Type B pancreatic cell (in vitro differentiated cells): ENCODE measurements at places on chromosomes 12 and 14. TPM values are rescaled to one million over a fixed set of nuclear protein-coding genes. Genes with fewer than 3 reads are reported as not detected.

The STYK1 gene
- 0.68 and 8.9 TPM in 2 replicates for total RNA-seq

The PAH gene
- total RNA-seq: 5.8 and 13.3 TPM in 2 replicates

The SOAT2 gene
- total RNA-seq: 0.97 and 1.9 TPM in 2 replicates

The CACNA1C gene
- 12.7 and 14.3 TPM in 2 replicates for total RNA-seq

The SYNDIG1L gene
- 0.36 and 0.71 TPM in 2 replicates for total RNA-seq

The ART4 gene
- total RNA-seq: 0.22 and 0.81 TPM in 2 replicates

The MYH6 gene
- 0.24 and 0.50 TPM in 2 replicates for total RNA-seq

The GARIN6 gene
- not detected in 2 replicates for total RNA-seq

The GUCY2C gene
- total RNA-seq: 2.1 and 21.2 TPM in 2 replicates

The LRP1-AS gene
- total RNA-seq: not detected in 2 replicates

The EIF2S3B gene
- 0.80 and 0.90 TPM in 2 replicates for total RNA-seq

DNA sequence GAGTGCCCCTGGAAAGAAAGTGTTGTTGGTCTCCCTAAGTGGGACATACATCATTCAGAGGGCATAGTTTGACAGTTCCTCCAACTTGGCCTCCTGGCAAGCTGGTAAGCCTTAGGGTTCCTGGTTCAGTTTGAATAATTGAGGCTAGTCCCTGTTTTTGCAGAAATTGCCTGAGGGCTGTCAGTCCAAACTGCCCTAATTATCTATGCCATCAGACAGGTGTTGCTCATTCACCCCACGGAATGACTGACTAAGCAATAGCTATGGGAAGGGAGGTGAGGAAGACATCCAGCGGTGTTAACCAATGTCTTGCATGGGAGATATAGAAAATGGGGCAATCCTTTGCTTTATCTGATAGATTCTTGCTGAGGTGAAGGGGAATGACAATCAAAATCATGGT lies 37.6 kb downstream of the SPTSSA start:
- H3K36me3 ChIP-seq: no peaks in the 10 kb centered on the region
- no peak overlapping the region for H3K4me3 ChIP-seq
- no peaks in the 10 kb centered on the region for H3K4me1 ChIP-seq
- DNase-seq: no peak
- H3K27ac ChIP-seq: no peak overlapping the region
- H3K27me3 ChIP-seq: no peaks in the 10 kb centered on the region

GRCh38 chr14:93076755-93077154 lies 39.0 kb downstream of the ITPK1 start:
- no peak overlapping the region for H3K27ac ChIP-seq
- H3K4me3 ChIP-seq: no peak overlapping the region
- H3K4me1 ChIP-seq: peaks cover 25% of the 10 kb centered on the region
- no peaks in the 10 kb centered on the region for H3K36me3 ChIP-seq
- H3K27me3 ChIP-seq: no peaks in the 10 kb centered on the region
- DNase-seq: no peak

DNA sequence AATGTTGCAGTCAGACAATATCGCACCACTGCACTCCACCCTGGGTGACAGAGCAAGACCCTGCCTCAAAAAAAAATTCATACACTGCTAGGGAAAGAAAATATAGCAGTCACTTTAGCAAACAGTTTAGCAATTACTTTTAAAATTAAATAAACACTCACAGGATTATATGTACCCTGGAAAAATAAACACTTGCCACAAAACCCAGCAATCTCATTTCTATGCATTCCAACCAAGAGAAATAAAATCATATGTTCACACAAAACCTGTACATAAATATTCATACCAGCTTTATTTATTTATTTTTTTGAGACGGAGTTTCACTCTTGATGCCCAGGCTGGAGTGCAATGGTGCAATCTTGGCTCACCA lies 20.2 kb downstream of the ATXN2 start:
- no peak overlapping the region for H3K4me3 ChIP-seq
- peak overlapping the region; percentile 24 for H3K27ac ChIP-seq
- DNase-seq: no peak
- H3K4me1 ChIP-seq: peaks cover 16% of the 10 kb centered on the region
- H3K27me3 ChIP-seq: no peaks in the 10 kb centered on the region

- H3K36me3 ChIP-seq: no peaks in the 10 kb centered on the region
- H3K4me1 ChIP-seq: peaks cover 16% of the 10 kb centered on the region
- no peak for DNase-seq
- no peaks in the 10 kb centered on the region for H3K27me3 ChIP-seq
Observed at GRCh38 chr12:91040096-91040755, 17.6 kb downstream of the KERA start.

- peak overlapping the region; percentile 36 for H3K4me3 ChIP-seq
- no peak for DNase-seq
- peaks cover 19% of the 10 kb centered on the region for H3K27me3 ChIP-seq
- H3K27ac ChIP-seq: peak overlapping the region; percentile 73
- H3K36me3 ChIP-seq: no peaks in the 10 kb centered on the region
Observed at GRCh38 chr14:67729072-67729885, 27.6 kb downstream of the RDH12 start.

DNA sequence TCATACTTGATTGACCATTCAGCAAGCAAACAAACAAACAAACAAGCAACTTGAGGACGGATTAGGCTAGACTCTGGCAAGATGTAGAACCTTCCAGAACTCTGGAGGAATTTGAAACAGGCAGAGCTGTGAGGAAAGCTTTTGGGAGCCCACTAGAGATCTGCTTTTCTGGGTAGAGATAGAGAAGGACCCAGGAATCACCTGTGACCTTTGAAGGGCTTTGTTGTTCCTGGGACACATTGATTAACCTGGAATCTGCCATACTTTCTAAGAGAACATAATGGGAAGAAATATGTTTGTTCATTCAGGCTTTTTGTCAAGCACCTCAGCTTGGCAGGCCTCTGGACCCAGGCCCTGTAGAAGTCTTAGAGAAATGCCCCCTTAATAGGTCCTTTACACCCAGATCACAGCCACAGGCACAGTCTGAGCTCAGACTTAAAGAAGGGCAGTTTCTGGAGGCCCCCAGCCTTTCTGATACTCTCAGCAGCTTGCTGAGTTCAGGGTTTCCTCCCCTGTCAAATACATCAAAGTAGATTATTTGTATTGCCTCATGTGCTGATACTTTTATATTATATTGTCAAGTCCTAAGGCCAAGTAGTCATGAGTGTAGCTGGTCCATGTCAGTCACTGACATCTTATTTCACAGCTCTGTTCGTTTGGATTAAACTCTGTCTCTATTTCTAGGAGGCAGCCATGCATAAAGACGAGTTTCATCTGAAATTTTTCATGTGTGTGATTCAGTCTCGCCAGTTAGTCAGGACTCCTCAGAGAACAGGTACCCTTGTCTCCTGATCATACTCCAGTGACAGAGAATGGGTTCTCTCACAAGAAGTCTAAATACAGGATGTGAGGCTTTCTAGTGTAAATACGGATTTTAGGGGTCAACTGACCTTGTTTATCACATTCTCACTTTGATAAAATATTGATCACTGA lies 1.1 kb upstream of the SENP1 start:
- DNase-seq: no peak
- H3K27me3 ChIP-seq: peaks cover 12% of the 10 kb centered on the region
- peak overlapping the region; percentile 92 for H3K4me3 ChIP-seq

GRCh38 chr12:51850081-51850964 lies 1.8 kb upstream of the FIGNL2 start:
- H3K36me3 ChIP-seq: no peaks in the 10 kb centered on the region
- H3K27me3 ChIP-seq: no peaks in the 10 kb centered on the region
- H3K27ac ChIP-seq: no peak overlapping the region
- peaks cover 43% of the 10 kb centered on the region for H3K4me1 ChIP-seq
- DNase-seq: no peak

- no peak overlapping the region for H3K4me3 ChIP-seq
- H3K36me3 ChIP-seq: no peaks in the 10 kb centered on the region
- H3K4me1 ChIP-seq: peaks cover 7% of the 10 kb centered on the region
- peaks cover 3% of the 10 kb centered on the region for H3K27me3 ChIP-seq
- DNase-seq: no peak
- no peak overlapping the region for H3K27ac ChIP-seq
Observed at GRCh38 chr12:87846045-87846444, 183.2 kb downstream of the C12orf50 start.

DNA sequence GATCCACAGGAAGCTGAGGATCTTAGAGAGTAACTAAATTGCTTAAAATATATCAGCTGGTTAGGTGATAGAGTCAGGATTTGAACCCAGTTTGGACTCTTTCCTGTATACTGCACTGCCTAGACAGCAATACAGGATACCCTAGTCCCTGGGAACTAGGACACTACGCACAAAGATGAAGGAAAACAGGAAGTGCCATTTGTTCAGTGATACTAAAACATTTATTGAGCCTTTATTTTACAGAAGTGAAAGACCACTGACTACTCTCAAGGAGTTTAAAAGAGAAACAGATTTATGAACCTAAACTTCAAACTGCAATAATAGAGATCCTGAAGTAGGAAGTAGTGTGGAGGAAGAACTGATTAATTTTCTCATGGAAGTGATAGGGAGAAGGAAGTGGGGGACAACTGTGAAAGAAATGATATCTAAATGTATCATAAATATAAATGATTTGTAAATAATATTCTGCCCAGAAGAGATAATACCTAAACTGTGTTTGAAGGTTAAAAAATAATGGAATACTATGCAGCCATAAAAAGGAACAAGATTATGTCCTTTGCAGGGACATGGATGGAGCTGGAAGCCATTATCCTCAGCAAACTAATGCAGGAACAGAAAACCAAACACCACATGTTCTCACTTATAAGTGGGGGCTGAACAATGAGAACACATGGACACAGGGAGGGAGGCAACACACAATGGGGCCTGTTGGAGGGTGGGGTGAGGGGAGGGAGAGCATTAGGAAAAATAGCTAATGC lies 18.2 kb downstream of the MSRB3 start:
- peaks cover 3% of the 10 kb centered on the region for H3K36me3 ChIP-seq
- H3K4me1 ChIP-seq: peaks cover 18% of the 10 kb centered on the region
- no peak for DNase-seq
- no peaks in the 10 kb centered on the region for H3K27me3 ChIP-seq
- no peak overlapping the region for H3K27ac ChIP-seq
- no peak overlapping the region for H3K4me3 ChIP-seq

DNA sequence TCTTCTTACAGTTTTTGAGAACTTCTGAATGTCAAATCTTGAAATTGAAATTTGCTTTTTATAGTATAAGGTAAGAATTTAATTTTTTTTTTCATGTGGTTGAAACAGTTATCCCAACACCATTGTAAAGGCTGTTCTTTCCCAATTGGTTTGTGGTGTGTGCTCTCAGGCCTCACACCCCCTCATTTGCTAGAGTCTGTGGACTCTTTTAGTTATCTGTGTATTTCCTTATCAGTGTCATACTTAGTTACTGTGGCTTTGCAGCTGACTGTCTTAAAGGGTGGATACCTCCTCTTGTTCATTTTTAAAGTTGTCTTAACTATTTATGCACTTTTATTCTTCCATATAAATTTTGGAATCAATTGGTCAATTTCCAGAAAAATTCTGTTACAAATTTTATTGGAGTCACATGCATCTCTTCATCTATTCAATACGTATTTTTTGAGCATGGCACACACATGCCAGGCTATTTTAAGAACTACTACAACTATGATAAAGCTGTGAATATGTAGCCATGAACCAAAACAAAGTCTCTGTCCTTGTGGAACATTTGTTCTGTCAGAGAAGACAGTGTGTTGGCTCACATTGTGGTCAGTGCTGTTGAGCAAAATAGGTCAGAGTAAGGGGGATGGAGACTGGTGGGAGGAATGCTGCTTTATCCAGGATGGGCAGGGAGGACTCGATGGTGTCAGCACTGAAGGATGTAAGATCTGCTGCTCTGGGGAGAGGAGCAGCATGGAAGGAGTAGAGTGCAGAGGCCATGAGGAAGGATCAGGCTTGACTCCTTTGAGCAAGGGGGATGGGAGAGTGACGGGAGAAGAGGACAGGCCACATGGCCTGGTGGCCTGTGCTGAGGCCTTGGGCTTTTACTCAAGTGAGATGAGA lies 24.1 kb downstream of the FGF23 start:
- no peak overlapping the region for H3K27ac ChIP-seq
- no peak overlapping the region for H3K4me3 ChIP-seq
- H3K27me3 ChIP-seq: no peaks in the 10 kb centered on the region
- no peaks in the 10 kb centered on the region for H3K4me1 ChIP-seq

DNA sequence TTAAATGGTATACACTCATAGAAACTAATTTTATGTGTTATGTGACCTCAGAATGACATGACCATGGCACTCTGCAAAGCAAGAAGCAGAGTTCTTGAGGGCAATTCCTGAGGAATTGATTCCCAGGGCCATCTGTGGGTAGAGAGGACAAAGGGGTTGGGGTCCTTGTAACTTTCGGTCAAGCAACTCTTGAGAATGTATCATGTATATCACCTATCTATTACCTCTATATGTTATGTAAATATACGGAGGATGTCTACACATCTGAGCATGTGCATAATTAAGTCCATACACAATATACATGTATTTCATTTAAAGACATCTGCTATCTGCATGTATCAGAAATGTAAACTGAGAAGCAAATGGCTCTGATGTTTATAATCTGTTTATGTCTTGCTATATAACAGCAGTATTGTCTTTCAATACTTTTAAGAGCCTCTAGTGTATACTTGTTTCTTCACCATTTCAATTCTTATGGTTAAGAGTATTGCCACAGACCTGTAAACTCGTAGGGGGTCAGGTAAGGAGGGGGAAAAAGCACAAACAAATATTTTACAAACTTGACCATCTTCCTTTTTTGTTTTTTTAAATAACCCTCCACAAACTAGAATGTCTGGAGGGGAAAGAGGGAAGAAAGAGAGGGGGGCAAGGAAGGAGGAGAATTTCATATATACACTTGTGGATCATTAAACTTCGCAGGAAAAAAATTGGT lies 4.5 kb downstream of the FOXA1 start:
- H3K4me3 ChIP-seq: peak overlapping the region; percentile 87
- H3K27ac ChIP-seq: peak overlapping the region; percentile 90
- H3K36me3 ChIP-seq: peaks cover 20% of the 10 kb centered on the region
- no peak for DNase-seq

GRCh38 chr12:94792693-94793092 lies 142.3 kb upstream of the TMCC3 start:
- H3K4me1 ChIP-seq: peaks cover 18% of the 10 kb centered on the region
- no peaks in the 10 kb centered on the region for H3K36me3 ChIP-seq

- no peak overlapping the region for H3K27ac ChIP-seq
- H3K4me1 ChIP-seq: no peaks in the 10 kb centered on the region
- no peak overlapping the region for H3K4me3 ChIP-seq
- H3K27me3 ChIP-seq: peaks cover 39% of the 10 kb centered on the region
- DNase-seq: no peak
- H3K36me3 ChIP-seq: no peaks in the 10 kb centered on the region
Observed at GRCh38 chr14:101556566-101557320, 4.6 kb upstream of the DIO3 start.

DNA sequence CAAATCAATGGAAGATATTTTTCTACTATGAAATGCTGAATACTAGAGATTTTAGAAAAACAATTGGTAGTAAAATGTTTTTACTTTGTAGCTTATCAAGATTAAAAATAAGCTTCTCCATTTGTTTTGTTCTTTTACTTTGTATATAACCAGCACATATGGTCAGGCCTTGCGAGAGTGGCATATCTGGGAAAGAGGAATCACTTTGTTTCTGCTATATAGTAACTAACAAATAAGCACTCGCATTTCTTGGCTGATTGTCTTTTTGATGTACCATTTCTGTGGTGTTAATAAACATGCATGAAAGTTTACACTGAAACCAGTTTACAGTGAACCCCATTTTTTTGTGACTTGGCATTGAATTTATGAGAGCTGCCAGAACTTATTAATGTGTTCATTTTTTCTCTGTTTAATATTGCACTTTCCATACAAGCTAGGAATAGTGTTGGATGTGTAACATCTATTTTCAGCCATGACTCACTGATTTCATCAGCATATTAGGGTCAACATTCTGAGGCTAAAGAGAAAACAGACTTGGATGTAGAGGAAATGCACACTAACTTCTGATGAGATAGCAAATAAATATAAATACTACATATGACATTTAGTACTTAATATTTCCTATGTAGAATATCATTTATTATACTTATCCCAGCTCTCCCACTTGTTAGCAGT lies 635.5 kb downstream of the KCNH5 start:
- no peak overlapping the region for H3K27ac ChIP-seq
- H3K4me3 ChIP-seq: no peak overlapping the region
- H3K27me3 ChIP-seq: no peaks in the 10 kb centered on the region
- no peak for DNase-seq
- no peaks in the 10 kb centered on the region for H3K36me3 ChIP-seq
